NCI-H1092 treated with DMSO at 0.1 percent for 48 hours (cell line): ENCODE measurements at places on chromosomes 5 and 9.

DNA sequence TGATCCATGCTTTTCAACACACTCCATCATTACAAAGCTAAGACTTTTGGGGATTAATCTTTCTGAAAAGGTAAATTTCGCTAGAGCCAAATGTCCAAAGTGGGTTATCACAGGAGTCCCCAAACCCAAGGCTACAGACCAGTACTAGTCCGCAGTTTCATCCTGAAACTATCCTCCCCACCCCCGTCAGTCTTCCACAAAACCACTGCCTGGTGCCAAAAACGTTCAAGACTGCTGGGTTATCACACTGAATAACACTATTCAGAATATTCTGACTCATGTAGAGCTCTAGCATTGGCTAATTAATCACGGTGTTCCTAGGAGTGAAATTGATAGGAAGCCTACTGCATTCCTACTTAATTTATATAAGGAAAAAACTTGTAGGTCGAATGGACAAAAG is 24.7 kb downstream of the ERP44 start:
- no peak for DNase-seq

DNA sequence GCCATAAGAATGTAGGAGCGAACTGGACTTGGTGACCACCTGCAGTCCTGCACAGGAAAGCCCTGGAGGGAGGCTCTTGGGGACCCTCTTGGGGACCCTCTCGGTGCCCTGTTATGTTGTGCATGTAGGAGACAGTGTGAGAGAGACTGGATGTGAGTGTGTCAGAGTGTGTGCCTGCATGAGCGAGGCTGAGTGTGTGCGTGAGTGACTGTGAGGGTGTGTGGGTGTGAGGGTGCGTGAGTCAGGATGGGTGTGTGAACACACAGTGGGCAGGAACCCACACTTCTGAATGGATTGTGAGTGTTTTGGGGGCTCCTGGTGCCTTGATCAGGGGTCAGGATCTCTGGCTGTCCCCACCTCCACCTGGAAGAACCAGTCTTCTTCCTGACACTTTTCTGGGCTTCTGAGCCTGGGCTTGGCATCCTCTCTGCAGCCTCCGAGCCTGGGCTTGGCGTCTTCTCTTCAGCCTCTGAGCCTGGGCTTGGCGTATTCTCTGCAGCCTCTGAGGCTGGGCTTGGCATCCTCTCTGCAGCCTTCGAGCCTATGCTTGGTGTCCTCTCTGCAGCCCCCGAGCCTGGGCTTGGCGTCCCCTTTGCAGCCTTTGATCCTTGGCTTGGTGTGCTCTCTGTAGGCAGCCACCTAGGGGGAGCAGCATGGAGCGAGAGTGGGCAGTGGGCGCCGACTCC is 25.6 kb upstream of the ANKRD33B start:
- no peak for DNase-seq

GRCh38 chr5:1096838-1097237 is 15.0 kb downstream of the SLC12A7 start:
- DNase-seq, result no peak

GRCh38 chr5:95975703-95976102 is 14.1 kb upstream of the ELL2 start:
- no peak for DNase-seq

DNA sequence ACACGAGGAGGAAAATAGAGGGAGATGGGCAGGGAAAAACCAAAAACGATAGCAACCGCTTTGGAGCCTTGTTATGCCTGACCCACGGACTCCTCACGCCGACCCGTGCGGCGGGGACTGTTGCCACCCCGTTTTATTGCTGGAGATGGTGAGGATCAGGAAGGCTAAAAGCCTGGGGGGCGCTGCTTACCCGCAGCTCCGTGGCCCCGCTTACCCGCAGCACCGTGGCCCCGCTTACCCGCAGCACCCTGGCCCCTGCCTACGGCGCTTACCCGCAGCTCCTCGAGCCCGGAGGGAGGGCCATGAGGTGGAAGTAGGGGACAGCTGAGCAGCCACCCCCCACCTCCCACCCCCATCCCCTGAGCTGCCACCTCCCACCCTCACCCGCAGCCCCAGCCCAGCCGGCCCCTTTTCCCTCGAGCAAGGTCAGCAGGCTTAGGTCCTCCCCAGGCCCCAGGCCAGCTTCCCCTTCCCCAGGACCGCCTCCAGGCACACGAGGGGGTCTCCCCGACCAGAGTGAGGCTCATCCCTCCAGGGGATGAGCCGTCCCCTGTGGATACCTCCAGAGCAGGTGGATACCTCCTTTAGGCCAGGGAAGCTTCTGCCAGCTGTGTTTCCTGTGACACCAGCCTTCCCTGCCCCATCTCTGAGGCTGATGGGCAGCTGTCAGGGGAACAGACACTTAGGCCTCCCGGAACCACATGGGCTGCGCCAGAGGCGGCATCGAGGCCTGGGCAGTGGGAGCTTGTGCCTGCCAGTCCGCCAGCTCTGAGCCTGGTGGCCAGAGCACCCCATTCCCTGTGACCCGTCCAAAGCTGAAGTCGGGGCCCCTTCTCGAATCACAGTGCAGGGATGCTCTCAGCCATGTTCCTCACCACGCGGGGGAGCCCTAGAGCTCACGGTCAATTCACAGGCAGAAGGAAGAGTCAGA is 92.3 kb downstream of the LMX1B start:
- DNase-seq, result no peak

- no peak for DNase-seq
These were observed 64.5 kb upstream of the SLC30A5 start for GRCh38 chr5:69029292-69029691.

DNA sequence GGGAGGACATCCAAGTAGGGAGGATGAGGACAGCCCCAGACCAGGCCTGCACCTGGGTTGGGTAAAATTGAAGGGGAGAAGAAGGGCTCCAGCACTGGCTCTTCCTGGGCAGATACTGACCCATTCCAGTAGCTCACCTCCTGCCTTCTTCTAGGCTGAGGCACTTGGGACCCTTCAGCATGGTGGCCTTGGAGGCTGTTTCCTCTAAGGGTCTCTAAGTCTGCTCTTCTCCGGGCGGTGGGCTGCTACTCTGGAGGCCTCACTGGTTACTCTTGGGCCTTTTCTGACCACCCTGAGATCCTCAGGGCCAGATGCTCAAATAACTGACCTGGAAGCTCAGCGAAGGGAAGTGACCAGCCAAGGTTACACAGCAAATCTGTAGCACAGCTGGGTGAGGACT is 2.8 kb upstream of the TIFAB start:
- DNase-seq, result no peak

DNA sequence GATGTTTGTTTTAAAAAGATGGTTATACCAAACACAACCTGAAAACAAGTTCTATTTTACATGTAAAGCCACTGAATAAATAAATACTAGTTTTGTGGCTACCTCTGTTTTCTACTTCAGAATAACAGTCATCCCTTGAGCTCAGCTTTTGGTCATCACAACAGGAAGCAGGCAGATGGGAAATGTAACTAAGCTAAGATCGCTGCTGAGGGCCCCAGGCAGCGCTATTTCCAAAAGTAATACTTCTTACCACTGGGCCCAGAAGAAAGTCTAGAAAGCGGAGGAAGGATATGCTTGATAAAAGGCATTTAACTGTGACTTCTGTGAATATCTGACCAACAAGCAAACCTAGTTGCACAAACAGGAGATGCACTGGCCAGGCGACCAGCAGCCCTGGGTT is 61.4 kb downstream of the SERINC5 start:
- no peak for DNase-seq

DNA sequence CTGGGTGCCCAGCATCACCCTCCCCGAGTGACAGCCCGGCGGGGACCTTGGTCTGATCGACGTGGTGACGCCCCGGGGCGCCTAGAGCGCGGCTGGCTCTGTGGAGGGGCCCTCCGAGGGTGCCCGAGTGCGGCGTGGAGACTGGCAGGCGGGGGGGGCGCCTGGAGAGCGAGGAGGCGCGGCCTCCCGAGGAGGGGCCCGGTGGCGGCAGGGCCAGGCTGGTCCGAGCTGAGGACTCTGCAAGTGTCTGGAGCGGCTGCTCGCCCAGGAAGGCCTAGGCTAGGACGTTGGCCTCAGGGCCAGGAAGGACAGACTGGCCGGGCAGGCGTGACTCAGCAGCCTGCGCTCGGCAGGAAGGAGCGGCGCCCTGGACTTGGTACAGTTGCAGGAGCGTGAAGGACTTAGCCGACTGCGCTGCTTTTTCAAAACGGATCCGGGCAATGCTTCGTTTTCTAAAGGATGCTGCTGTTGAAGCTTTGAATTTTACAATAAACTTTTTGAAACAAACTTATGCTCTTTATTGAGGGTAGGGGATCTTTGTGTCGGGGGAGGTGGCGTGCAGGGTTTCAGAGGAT is 1.3 kb downstream of the GADD45G start:
- DNase-seq, result peak; percentile 44

GRCh38 chr9:93365427-93366118 is 85.9 kb upstream of the FAM120A start:
- no peak for DNase-seq

DNA sequence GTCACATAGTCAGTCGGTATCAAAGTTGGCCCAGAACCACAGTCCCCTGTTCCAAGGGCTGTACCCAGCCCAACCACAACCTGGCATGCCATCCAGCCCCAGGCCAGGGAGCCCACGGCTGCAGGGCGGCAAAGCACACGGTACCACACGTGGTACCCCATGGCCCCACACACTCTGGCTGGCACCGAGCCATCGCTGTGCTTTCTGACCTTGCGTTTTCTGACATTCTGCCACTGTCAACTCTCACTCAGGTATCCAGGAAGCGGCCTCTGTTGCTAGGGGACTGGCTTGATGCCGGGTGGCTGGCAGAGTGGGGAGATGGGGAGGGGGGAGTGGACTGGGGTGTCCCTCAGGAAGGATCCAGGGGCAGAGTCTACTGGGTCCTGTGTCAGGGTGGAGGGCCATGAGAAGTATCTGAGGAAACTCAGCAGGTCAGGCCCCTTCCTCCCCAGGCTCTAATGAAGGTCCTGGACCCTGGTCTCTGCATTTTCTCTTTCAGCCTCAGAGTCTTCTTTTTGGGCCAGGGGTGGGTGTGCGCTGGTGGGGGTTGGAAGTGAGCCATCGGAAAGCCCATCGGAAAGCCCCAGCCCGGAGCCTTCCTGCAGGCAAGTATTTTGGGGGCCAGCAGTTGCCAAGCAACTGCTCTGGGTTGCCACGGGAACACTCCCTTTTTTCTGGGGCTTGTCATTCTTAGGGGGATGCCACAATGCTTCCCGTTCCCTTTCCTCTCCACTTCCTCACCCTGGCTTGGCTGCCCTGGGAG is 21.0 kb upstream of the RALGDS start:
- peak; percentile 70 for DNase-seq

GRCh38 chr9:77673941-77674791 is 26.0 kb upstream of the GNA14 start:
- no peak for DNase-seq

DNA sequence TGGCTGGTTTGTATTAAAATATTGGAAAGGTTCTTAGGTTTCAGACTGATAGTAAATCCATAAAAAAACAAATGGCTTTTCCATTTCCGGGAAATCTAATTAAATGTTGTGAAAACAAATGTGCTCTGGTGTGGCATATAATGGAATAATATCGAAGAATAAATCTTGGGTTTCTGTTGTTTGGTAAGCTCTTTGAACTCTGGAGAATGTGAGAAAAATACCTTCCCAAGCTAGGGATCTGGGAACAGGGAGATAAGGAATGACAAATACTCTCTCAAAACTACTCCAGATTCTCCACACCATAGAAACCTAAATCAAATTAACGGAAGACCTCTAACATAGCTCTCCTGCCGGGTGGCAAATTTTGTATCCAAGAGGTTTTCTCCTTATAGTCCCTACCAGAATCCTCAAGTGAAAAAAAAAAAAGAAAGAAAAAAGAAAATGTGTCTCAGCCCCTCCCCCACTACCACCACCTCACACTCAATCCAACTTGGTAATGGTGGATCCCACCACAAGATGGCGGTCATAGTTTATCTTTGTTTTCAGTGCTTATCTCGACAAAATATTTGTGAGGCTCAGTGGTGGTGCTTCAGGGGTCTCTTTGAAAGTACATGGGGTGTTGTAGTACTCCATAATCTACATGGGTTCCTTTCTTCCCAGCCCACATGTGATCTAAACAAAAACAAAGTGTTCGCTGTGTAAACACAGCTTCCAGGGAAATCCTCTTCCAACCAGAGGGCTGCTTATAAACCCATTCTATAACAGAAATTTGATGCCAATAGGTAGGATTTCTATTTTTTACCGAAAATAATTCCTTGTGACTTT is 54.5 kb upstream of the FST start:
- peak; percentile 45 for DNase-seq

DNA sequence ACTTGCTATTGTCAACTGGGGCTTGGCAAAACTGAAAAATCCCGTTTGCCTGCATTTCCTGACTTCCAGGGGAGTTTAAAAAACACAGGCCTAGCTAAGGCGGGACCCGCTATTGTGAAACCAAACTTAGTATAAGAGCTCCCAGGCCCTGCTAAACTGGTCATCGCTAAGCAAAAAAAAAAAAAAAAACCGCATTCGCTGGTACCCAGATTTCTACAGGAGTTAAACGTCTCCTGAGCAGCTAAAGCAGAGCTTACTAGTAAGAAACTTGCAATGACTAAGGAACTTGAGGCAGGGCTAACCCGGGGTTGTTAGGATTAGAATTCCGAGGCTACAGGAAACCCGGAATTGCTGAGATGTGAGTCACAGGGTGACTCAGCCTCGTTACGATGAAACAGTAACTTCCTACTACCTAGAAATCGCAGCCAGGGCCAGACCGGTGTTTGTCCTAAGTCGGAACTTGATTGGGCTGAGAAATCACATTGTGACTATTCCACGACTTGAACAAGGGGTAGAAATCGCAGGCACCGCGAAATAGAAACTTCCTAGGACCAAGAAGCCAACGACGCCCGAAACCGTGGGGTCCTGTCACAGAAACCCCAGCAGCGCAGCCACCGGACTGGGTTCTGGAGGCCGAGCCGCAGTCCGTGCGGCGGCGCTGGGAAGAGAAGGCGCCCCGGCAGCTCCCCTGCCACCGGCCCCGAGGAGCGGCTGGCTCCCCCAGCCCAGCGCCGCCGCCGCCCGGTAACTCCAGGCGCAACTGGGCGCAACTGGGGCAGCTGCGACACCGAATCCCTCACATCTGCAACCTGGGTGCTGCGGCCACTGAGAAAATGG is 89.4 kb downstream of the ANXA2R start:
- peak; percentile 84 for DNase-seq

DNA sequence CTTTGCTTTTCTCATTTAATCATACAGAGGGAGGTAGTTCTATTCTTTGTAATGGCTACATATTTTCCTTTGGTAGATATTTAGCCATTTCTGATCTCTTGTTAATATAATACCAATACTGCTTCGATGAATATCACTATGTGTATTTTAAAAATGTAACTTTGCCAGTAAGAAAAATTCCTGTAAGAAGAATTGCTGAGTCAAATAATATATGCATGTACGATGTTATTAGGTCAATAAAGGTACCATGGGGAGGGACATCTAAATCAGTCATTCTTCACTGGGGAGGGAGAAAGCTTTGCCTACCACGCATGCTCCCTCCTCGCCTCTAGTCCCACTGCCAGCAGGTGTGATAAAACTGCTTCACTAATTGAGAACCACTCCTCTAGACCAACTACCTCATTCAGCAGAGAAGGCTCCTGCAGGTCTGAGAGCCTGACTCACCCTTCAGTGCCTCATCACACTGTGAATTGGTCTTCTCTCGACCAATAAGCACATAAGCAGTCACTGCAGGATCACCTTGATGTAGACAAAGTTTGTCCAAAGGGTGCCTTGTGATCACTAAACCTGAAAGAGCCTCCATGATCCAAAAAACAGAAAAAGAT is 56.1 kb upstream of the TBCA start:
- DNase-seq, result no peak

GRCh38 chr5:107655831-107656230 is 14.9 kb downstream of the EFNA5 start:
- no peak for DNase-seq

GRCh38 chr5:123014689-123015088 is 21.8 kb downstream of the PPIC start:
- no peak for DNase-seq
